ENCODE measurements at places on chromosomes 7 and 10.
A peak's percentile ranks its signal among the peaks of the same experiment; 100 is the strongest.

DNA sequence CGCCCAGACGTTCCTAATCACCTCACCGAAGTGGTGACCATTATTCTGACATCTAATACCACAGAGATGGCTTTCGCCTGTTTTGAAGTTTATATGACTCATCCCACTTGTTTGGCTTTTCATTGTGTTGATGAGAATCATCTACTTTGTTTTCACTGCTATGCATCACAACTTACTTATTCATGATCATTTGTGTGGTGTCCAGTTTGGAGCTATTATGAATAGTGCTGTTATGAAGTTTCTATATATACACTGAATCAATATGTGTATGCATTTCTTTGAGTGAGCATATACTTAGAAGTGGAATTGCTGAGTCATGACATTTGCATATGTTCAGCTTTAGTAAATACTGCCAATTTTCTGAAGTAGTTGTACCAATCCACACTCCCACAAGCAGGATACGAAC lies 38.6 kb upstream of the TNKS2 start:
- DNase-seq, result no peak

DNA sequence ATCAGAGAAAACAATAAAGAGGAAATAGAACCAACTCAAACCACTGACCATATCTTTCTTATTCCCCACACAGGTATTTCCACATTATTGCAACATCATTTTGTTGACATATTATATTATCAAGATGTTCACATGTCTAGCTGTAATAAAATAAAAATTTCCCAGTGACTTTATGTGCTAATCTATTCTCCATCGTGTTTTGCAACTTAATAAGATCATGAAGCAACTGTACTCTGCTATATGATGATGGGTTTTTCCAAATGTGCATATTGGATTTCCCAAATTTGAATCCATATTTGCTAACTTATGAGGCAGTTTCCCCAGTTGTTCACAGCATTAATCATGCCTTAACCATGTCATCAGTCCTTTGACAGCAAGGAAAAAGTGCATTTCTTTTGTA lies 127.8 kb downstream of the ITGB8 start:
- no peak for DNase-seq

DNA sequence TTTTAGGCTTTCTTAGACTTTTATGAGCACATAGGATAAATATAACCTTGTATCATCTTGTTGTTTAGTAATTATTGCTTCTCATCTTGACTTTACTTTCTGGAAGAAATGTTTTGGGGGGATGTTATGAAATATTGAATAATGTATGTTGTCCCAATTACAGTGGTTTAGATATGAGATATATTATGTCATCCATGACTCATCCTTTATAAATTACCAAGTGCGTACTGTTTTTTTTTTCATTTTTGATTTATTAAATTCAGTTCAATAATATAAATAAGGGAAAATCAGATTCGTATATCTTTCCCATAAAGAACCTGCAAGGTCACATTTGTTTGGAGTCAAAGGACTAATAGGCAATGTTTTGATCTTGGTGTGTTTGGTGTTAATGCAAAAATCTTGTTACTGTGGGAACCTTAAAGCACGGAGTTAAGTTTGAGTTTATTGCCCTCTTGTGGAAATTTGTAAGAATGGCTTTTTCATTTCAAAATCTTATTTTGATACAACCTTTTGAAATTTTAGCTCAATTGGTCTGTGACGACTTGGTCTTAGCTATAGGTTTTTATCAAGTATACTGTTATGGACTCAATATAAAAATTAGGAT lies 108.6 kb downstream of the SRI start:
- DNase-seq, result peak; percentile 75

DNA sequence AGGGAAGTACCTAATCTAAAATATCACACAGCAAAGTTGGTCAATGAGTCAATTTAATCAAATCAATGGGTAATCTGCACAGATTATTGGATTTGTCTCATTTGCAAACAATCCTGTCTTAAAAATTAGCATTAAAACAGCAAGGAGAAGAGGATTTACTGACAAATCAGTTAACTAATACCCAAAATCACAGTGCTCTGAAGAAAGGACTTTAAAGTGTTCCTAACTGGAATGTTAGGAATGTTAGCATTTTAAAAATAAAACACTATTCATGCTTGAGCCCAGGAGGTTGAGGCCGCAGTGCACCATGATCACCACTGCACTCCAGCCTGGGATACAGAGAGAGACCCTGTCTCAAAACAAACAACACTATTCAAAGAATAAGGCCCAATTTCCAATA lies 83.1 kb downstream of the CHCHD3 start:
- DNase-seq, result no peak

DNA sequence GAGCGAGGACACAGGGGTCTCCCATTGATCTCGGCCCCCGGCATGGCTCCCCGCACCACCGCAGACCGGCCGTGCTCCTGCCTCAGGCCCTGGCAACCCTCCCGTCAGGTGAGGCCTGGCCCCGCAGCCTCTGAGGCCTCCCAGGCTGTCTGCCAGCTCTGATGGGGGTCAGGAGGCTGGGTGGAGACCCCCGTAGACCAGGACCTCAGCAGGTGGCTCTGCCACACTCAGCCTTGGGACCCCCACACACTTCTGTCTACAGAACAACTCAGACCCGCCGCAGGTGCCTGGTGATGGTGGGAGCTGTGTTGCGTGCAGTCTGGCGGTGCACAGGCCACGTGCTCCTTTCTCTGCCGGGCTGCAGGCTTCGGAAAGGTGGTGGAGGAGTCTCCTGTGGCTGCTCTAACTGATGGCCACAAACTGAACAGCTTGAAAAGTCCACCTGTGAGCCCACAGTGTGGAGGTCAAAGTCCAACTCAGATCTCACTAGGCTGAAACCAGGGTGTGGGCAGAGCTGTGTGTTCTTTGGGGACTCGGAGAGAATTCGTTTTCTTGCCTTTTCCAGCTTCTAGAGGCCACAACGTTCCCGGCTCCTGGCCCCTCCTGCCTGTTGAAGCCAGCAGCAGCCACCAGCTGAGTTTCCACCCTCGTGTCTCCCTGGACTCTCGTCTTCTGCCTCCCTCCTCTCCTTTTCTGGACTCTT lies 62.5 kb downstream of the PWWP2B start:
- no peak for DNase-seq

- DNase-seq, result no peak
Observed at GRCh38 chr10:97029271-97029670, 156.5 kb downstream of the SLIT1 start.
